ENCODE measurements at places on chromosomes 4 and X.

- no peak for DNase-seq
Measured at GRCh38 chrX:64182208-64182607, 23.3 kb downstream of the AMER1 start.

- no peak for DNase-seq
Measured at GRCh38 chr4:164789047-164789446, 35.1 kb downstream of the SMIM31 start.

DNA sequence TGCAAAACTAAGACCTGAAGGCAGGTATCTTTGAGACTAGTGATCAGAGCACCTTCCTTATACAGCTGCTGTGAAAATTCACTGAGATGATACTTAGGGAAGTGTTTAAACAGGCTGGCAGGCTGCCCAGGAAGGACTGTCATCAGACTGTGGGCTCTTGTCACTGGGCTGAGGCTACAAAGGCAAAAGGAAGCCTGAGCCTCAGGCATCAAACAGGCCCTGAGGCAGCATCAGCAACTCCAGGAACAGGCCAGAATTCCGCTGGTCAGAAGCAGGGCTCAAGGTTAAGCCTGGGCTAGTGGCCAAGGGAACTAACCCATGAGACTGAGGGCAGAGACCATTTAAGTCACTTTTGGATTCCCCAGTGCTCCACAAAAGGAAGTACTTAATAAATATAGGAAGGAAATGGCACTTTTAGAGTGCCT is 12.8 kb downstream of the PJA1 start:
- DNase-seq, result no peak

DNA sequence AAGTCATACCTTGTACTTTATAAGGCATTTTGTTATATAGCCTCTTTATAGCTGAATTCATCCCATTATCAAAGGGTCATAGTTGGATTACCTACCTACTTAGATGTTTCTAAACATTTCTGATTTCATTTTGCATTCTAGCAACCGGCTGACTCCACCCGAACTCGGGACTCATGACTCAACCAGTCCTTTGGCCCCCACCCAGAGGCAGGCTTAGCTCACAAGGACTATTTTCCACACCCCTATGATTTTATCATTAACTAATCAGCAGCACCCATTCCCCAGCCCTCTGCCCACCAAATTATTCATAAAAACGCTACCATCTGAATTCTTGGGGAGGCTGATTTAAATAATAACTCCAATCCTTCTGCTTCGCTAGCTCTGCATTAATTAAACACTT is 79.9 kb upstream of the EGFL6 start:
- DNase-seq, result no peak

GRCh38 chrX:124378643-124379042 is 32.3 kb downstream of the SH2D1A start:
- DNase-seq, result no peak

GRCh38 chr4:1731180-1731579 is 9.9 kb downstream of the TACC3 start:
- DNase-seq, result no peak

- DNase-seq, result no peak
Measured at GRCh38 chr4:31041385-31041784, 321.2 kb downstream of the PCDH7 start.

GRCh38 chr4:176270669-176271068 is 1.6 kb upstream of the ASB5 start:
- DNase-seq, result no peak

DNA sequence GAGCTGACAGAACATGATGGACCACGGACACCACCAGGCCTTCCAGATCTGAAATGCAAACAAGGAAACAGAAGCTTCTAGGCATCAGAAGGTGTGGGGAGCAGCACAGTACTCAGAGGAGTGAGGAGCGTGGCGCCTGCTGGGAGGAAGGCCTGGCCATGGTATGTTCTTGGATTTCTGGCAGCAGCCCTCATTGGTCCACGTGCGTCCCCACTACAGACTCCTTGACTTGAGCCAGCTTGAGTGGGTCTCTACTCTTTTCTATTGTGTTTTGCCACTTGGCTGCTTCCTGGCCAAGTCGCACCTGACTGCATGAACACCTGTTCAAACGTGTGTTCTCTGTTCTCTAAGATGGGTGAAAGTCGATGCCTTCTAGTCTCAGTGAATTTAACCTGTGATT is 18.0 kb downstream of the ZNF275 start:
- DNase-seq, result no peak
